ENCODE measurements at places on chromosomes 7 and 10.

- no peak for DNase-seq
Observed at GRCh38 chr10:110620398-110620719, 23.8 kb upstream of the RBM20 start.

- no peak for DNase-seq
Observed at GRCh38 chr7:118076564-118076963, 107.4 kb upstream of the LSM8 start.

GRCh38 chr7:99124236-99124635 is 19.7 kb downstream of the SMURF1 start:
- no peak for DNase-seq

DNA sequence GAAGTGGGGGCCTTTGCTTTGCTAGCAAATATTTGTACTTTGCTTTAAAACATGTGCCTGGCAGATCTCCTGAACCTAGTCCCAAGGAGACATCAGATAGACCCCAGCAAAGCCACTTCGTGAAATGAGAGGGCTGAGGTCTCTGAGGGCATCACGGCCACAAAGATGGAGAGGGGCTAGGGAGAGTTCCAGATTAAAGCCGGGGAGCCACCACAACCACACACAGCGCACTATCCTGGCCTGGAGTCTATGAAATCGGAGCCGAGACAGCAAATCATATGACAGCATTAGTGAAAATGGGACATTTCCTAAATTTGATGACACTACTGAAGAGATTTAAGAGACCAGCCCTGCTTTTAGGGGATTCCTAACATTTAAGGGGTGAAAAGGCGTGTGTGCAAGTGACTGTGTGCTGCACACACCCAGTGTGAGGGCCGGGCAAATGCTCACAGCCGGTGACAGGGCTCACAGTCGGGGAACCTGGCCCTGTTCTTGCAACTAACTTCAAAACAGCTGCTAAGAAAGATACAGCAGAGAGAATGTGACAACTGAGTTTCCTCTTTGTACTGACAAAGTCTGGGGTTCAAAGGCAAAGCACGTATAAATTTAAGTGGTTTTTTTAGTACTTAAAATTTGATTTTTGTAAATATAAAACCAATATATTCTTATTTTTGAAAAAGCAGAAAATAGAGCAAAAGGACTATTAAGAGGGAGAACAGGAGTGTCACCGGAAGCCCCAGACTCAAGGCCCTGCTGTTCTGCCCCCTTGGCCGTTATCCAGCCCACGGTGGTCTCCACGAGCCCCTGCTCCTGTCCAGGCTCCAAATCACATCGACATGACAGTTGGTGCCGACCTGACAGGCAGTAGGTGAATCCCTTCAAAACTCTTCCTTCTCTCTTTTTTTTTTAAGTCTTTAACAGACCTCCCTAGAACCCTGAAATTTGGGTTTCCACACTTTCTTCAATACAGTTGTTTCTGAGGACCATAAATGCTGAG is 49.5 kb downstream of the VIPR2 start:
- no peak for DNase-seq

DNA sequence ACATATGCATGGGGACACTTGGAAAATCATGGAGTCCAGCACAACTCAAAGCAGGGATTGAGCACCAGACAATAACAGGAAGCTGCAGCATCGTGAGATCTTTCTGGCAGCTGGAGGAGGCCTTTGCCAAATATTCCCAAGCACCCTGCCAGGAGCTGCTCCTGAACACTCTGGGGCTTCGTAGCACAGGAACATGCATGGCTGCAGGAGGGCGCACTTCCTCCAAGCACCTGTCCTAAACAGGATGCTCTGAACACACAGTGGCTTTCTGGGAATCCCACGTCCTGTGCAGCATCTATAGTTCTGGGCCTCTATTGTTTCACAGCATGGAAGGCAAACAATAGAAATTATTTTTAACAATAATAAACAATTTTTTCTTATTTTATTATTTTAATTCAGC is 4.1 kb downstream of the ABLIM1 start:
- no peak for DNase-seq

DNA sequence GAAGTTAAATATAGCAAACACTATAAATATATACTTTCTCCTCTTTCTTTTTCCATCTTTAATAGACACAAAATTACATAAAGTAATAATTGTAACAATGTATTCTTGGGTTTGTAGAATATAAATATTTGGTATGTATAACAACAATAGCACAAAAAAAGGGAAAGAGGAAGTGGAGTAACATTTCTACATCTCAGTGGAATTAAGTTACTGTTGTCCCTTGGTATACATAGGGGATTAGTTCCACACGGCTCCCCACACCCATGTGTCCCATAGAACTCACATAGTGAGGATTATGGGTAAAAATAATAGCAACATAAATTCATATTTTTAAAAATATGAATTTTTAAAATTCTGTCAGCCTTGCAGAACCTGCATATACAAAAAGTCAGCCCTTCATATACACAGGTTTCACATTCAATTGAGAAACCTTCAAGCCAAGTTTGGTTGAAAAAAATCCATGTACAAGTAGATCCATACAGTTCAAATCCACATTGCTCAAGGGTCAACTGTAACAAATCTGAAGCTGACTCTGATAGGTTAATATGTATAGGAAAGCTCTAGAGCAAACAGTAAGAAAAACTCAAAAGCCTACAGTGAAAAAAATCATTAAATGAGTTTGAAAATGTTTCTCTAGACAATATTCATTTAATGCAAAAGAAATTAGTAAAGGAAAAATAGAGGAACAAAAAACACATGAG is 92.4 kb downstream of the HYCC1 start:
- DNase-seq, result no peak

DNA sequence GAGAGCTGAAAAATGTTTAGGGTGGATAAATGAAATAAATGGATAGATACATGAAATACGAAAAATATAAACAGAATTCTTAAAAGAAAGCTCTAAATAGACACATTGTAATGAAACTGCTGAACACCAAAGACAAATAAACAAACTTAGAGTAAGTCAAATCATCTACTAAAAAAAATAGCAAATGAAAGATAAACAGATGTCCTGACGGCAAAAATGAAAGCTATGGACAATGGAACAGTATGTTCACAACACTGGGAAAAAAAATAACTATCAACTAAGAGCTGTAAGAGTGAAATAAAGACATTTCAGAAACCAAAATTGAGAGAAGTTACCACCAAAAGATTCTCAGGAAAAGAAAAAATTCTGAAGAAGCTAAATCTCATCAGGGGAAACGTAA is 106.1 kb downstream of the SGMS1 start:
- no peak for DNase-seq

DNA sequence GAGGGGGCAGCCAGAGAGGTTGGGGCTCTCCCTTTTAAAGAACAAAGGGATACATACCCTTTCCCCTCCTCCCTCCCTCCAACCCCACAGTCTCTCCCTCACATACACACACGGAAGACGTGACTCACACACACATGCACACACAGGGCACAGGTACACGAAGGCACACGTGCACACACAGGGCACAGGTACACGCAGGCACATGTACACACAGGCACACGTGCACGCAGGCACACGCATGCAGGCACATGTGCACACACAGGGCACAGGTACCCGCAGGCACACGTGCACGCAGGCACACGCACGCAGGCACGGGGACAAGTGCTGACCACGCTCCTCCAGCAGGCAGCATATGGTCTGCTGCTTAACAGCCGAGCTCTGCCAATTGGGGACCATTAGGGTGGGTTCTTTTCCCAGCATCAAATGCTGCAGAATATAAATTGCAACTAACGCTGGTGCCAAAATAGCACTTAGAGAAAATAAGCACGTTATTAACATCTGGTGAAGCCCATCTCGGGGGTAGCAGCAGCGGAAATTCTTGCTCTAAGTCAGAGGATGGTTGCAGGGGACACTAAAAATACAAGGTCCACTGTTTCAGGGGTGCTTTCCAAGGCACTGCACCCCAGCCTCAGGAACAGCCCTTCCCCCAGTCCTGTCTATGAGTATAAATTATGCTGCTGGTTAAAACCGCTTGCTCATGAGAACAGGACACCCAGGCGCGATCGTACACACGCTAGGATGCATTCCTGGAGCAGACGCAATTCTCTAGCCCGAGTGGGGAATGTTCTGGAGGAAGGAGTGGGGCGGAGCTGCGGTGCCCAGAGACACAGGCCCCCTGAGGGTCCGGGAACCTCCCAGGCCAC is 55.2 kb upstream of the TNRC18 start:
- no peak for DNase-seq

GRCh38 chr10:451021-451471 is 238.4 kb downstream of the DIP2C start:
- DNase-seq, result no peak

GRCh38 chr7:140261522-140261921 is 84.7 kb upstream of the KDM7A start:
- no peak for DNase-seq
